MCF 10A (cell line): ENCODE measurements at places on chromosomes 3 and 15.

- no peak for DNase-seq
Observed at GRCh38 chr3:170735821-170736220, 134.2 kb downstream of the RPL22L1 start.

- DNase-seq, result no peak
Observed at GRCh38 chr3:31721676-31722075, 189.0 kb downstream of the STT3B start.

DNA sequence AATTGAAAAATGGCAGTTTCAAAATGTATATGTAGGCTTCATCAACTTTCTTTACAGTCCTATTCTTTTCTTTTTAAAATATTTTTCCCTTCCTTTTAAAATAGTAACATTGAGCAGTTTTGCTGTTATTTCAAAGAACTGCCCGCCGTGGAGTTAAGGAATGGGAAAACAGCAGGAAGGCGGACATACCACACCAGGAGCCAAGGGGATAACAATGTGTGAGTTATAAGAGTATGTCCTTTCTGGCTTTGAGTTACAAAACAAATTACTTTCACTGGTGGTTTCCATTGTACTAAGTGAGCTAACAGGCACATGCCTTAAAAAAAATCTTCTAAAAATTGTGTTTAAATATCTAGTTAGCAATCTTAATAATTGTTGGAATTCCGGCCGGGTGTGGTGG lies 37.4 kb upstream of the FBXL22 start:
- no peak for DNase-seq

- no peak for DNase-seq
Observed at GRCh38 chr3:170162630-170163029, 18.9 kb downstream of the PHC3 start.

DNA sequence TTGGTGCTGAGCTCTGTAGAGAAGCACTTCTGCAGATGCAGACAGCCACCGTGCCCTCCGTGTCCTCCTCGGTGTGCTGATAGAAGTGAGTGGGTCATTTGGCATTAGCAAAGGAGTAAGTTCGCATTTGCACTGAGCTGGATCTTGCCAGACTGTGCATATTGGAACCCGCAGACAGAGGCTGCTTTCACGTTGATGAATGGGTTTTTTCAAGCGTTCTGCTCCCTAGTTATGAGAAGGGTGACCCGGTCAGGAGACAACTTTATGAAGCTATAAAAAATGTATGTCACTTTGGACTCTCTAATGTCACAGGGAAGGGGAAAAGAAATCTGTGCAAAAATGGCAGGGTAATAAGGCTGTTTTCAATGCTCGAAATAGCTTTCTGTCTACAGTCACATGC lies 739.4 kb downstream of the MCTP2 start:
- no peak for DNase-seq

GRCh38 chr3:33717616-33717865 lies 513 bp downstream of the CLASP2 start:
- DNase-seq, result peak; percentile 64

DNA sequence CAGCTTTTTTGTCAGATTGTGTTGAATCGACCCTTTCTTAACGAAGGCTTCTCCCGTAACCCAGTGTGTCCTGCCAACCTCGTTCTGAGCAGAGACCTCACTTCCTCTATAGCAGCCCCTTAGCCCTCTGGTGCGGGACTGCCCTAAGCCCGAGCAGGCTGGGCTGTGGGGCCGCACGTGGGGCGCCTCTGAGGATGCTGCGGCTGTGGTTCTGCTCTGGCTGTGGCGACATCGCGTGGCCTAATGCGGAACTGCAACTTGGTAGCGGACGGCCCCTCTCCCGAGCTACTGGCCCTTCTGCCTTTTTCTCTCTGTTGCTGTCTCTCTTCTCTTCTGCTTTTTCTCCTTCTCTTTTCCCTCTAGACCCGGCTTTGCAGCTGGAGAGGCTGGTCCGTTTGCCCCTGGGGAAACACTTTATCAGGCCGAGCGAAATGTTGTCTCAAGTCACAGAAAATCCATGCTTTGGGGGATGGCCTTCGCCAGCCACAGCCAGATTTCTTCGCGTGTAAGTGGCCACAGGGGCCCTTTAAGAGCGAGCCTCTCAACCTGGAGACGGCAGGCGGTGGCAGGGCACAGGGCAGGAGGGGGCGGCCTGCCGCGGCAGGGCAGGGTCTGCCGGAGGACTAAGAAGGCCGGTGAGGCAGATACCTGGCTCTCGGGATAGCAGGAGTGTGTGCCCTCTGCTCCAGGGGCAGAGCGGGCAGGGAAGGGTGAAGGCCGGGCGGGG lies 19.4 kb upstream of the KIF23 start:
- peak; percentile 72 for DNase-seq

DNA sequence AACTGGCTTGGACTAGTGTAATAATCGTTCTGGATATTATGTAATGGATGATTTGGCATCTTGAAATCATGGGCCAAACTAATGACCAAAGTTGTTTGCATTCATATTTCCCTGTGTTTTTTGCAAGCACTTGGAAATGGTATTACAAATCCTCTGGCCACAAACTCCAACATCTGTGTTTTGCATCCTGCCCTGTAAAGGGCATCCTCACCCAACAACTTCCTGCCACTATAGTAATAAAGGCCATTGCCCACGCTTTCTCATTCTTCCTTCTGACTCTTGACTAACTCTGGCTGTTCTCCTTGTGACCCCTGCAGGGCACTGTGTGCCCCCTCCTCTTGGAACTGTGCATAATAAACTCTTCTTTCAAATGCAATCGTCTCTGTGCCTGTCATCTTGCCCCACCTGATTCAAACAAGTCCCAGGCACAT lies 25.4 kb upstream of the PSMD6 start:
- no peak for DNase-seq

GRCh38 chr15:72231833-72232478 lies 966 bp upstream of the PKM start:
- DNase-seq, result peak; percentile 80
